ENCODE measurements at places on chromosomes 7 and 10. TPM values are rescaled to one million over a fixed set of nuclear protein-coding genes. Genes with fewer than 3 reads are reported as not detected.

Gene TLX1
- not detected for total RNA-seq

Gene VSTM4
- not detected for total RNA-seq

Gene LRRTM3
- not detected for total RNA-seq

Gene AGBL3
- total RNA-seq: 0.97 TPM

Gene OR6B1
- total RNA-seq: not detected

Gene GRID2IP
- total RNA-seq: not detected

Gene EN2
- total RNA-seq: not detected

Gene MDFIC
- not detected for total RNA-seq

Gene TRIM50
- total RNA-seq: not detected

Gene CHN2
- 9.1 TPM for total RNA-seq

Gene HOXA3
- 1.3 TPM for total RNA-seq

Gene TAC1
- not detected for total RNA-seq

Gene LEP
- total RNA-seq: not detected

Gene FRA10AC1
- total RNA-seq: 11.6 TPM

Gene SPAG6
- not detected for total RNA-seq

Gene CTNNA3
- not detected for total RNA-seq

Gene AZGP1
- 1.0 TPM for total RNA-seq
